ENCODE measurements at places on chromosomes 5 and 9.

GRCh38 chr9:129650680-129651235, 8.8 kb upstream of the ASB6 start:
- DNase-seq: no peak

DNA sequence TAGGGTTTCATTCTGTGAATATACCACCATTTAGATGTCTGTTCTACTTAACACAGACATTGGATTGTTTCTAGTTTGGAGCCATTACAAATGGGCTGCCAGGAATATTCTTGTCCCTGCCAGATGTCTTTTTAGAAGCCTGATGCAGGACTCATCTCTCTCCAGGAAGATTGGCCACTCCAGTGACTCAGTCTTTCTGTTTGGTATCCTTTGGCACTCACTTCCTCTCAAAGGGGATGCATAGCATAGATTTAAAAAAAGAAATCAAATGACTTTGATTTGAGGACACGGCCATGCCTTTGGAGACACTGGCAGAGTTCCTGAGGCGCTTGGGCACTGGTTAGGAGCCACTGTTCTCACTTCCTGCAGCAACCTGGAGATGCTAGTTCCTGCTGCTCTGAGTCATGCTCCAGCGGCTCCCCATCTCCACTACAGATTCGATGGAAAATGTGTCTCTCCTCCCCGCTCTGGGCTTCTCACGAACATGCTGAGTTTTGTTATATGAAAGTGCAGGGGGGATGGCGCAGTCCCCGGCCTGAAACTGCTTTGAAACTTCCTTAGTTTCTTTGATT, 3.5 kb upstream of the ZNF366 start:
- no peak for DNase-seq

- DNase-seq: no peak
These were observed 269.9 kb downstream of the PRR16 start for GRCh38 chr5:120734033-120734432.

- DNase-seq: no peak
These were observed 160.1 kb downstream of the DOCK8 start for GRCh38 chr9:374736-375135.

- DNase-seq: no peak
These were observed 150.9 kb upstream of the DMRT1 start for GRCh38 chr9:690517-691111.

DNA sequence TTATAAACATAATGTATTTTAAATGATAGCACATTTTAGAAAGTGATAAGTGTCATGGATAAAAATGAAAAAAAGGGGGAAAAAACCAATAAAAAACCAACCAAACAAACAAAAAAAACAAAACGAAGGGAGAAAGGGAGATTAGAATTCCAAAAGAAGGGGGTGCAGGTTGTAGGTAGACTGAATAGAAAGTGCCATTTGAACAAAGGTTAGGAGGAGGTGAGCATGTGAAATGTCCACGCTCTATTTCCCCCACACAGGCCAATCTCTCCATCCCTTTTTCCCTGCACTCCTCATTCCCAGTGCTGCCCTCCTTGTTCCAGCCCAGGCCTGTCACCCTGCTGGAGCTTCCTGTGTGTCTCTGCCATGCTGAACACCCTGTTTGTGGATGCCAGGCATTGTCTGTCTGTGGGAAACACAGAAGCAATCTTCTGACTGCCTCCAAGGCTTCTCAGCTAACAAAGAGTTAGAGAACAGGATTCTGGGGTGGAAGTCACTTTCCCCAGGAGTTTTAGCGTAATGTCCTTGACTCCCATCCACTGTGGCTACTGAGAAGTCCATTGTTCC, 138.8 kb downstream of the ADAMTS16 start:
- no peak for DNase-seq

- no peak for DNase-seq
These were observed 28.3 kb upstream of the APC start for GRCh38 chr5:112709416-112709815.

DNA sequence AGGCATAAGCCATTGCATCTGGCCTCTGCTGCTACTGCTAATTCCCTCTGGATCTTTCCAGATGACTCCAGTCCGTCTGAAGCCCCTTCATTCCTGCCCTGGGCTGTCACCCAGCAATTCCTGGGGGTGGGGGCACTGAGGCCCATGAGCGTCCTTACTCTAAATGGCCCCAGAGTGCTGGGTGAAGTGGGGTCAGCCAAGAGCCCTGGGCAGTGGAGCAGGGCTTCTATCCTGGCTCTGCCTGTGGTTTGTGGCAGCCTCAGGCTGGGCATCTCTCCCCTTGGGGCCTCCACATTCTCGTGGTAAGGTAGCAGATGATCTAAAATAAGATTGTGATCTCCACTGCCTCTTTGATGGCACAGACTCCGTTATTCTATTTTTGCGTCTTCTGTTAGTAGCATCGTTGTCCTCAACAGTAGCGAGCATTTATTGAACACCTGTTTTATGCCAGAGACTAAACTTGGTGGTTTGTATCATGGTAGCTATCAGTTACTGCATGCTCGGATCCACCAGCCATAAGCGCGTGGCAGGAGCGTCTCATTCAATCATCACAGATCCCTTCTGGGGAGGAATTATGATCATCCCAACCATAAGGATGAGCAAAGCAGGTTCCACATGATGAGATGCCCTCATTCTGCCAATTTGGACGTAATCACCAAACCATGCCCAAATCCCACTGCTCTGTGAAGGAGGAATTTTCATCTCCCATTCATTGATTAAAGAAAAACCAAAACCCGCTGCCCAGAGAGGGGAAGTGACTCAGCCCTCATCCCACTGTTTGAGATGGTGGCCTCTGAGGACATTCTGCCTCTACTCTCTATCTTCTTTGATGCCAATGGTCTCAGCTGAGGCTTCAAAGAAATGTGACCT, 21.9 kb upstream of the DUSP1 start:
- DNase-seq: no peak

DNA sequence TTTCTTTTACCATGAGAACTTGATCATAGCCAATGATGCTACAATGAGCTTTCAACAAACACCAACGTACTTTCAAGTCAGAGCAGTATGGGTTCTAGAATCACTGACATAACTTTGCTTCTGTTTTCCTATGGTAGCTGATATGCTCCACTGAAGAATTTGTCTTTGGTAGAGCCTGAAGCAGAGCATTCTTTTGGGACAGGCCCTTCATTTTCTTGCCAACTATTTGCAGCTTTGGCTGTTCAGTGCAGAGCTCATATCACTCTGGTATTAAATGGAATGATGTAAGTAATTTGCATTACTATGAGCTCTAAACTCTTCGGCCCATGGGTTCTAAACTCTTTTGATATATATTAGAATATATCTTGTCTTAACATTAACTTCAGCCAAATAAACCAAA, 51.8 kb upstream of the APC start:
- no peak for DNase-seq

All from stimulated activated CD4-positive, alpha-beta T cell treated with anti-CD3 and anti-CD28 coated beads, Interleukin-15, amount 100 ng/mL, for 1 hour (primary cell).